ENCODE measurements at places on chromosomes 6 and 20.
A peak's percentile ranks its signal among the peaks of the same experiment; 100 is the strongest.

- no peak for DNase-seq
Measured at GRCh38 chr6:112842330-112842685, 495.2 kb downstream of the RFPL4B start.

DNA sequence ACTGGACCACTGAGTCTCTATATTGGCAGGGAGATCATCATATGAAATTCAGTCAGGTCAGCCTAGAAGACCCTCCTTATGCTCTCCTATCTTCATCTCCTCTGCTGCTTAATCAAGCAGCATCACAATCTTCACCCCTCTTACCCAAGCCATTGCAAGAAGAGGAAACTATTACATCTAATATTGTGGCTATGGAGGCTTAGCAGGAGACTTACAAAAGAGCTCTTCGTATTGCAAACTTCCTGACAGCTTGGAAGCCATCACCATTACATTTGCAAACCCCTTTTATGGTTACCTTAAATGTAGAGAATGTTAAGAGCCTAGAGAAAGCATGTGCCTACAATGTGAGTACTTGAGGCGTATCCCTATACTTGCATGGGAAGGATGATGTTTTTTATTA lies 87.2 kb upstream of the STXBP5 start:
- no peak for DNase-seq

GRCh38 chr6:89122625-89123024 lies 4.8 kb upstream of the SRSF12 start:
- no peak for DNase-seq

DNA sequence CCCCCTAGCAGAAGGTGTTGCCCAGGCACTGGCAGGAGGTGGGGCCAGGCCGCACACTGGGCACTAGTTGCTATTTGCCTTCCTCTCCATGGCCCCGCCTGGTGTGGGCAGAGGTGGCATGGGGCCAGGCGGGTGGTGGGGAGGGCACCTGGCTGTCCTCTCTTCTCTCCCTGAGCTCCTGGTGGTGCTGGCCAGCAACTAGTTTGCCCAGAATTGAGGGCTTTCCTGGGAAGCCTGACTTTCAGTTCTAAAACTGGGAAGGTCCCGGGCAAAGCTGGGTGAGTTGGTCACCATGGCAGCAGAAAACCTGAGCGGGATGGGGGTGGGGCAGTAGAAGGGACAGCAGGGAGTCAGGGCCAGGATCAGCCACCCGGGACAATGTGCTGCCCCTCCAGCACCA lies 48.2 kb downstream of the RBM38 start:
- no peak for DNase-seq

- DNase-seq = no peak
Measured at GRCh38 chr6:27867945-27868300, 44.3 kb downstream of the OR2B2 start.

- no peak for DNase-seq
Measured at GRCh38 chr20:56773749-56774148, 144.6 kb downstream of the TFAP2C start.

- peak; percentile 57 for DNase-seq
Measured at GRCh38 chr20:35600993-35601973, 14.3 kb upstream of the SPAG4 start.

GRCh38 chr6:145003145-145003544 lies 718.0 kb downstream of the UTRN start:
- DNase-seq = no peak

GRCh38 chr6:114288701-114289495 lies 53.9 kb downstream of the HS3ST5 start:
- DNase-seq = no peak

GRCh38 chr6:145044641-145045246 lies 690.6 kb downstream of the EPM2A start:
- no peak for DNase-seq

DNA sequence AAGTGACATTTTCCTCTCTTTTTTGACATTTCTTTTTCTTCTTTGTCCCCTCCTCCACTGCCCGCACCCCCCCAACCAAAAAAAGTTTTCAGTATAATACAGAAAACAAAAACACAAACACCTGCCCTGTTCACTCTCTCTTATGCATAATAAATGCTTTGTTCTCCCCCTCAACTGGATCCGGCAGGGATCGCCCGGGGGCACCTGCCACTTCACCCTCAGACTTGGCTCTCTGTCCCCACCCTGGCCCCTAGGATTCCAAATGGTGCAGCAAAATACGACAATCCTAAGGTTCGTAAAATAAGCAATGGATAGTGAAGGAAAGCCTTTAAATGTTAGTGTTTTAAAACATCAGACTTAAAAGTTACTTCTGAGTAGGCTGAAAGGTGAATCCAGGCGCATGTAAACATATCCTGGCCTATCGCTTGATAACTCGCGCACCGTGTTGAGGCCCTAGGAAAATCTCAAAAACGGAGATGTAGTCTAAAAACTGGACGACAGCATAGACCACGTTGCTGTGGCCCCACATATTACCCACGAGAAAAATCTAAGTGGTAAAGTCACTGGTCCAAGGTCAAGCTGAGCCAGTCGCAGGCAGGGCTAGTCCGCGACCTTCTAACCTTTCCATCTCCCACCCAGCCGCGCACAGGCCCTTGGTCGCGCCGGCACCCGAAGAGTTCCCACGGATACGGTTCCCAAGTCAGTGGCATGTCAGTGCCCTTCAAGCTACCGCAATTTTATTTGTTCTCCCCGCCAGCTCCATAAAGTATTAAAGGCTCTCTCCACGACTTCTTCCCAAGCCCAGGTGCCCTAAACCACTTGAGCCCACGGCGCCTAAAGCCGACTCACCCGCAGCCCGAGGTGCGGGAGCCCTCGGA lies 130.8 kb downstream of the OGFRL1 start:
- no peak for DNase-seq

DNA sequence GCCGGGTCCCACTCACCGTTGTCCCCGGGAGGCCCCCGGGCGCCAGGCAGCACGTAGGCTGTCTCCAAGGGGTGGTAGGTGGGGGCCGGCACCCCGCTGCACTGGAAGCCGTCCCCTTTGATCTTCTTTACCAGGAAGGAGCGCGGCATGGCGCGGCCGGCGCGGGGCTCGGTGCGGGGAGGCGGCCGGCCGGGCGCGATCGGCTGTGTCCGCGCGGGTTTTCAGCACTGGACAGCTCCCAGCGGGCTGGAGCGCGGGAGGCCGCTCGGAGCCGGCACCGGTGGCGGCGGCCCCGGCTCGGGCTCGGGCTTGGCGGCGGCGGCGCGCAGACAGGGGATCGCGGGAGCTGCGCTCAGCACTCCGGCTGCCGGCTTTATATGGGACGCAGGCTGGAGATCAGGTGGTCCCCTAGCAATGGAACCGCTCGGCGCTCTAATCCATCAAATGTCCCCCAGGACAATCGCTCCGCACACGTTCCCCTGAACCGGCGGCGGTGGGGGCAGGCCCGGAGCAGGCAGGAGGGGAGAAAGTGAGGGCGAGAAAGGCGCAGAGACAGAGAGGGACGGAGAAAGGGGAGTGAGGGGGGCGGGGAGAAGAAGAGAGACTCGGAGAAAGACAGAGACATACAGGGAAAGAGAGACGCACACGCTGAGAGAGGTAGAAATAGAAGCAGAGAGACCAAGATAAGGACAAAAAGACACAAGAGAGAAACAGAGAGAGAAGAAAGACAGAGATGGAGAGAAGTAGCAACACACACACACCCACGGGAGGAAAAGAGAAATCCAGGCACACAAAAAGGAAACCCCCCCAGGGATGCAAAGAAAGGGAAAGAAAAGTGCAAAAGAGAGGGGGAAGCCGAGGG lies at the start of gene SCRT2:
TSS of gene SCRT2 (minus strand) at position 350 of the 862 bp plus-strand sequence. CDS start at position 149, 201 bp downstream.
- peak; percentile 57 for DNase-seq

DNA sequence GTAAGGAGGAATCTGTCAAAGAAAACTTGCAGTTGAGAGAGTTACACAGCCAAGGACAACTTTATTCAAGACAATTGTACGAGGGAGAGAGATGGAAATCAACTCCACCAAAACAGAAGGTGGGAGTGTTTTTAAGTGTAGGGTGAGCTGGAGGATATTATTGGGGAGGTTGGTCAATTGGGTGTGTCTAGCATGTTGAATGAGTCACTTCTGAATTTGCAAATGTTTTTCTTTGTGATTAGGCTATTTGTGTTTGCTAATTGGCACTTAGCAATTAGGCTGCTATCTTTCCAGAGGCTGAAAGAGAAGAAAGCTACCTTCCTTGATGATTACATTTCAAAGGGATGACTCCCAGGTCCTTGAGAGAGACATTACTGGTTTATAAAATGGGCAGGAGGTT lies 441.1 kb downstream of the MEI4 start:
- no peak for DNase-seq
